Stimulated activated CD4-positive, alpha-beta T cell treated with anti-CD3 and anti-CD28 coated beads, Interleukin-1b, Interleukin-23, amount 100 ng/mL, for 1 hour (primary cell): ENCODE measurements at places on chromosomes 3 and 15.

DNA sequence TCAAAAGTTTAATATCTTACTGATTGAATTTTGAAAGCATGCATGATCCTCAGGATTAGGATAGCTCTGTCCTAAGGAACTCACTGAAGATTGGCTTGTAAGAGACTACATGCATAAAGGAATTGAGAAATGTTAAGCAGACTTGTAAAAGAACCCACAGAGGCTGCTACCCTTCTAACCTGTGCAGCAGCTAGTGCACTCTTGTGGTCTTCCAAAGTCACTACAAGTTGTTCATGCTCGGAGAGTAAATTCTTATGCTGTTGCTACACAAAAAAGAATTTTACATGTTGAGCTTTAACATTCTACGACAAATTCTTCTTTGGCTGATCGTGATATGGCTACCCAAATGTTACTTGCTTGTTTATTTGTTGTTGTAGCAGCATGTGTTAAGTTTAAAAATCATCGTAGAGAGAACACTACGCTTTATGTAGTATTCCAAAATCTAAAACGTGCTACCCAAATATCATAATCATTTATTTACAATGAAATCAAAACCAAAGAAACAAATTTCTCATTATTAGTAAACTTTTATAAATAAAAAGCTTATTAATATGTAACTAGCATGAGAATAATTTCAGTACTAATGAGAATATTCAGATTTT, 55.0 kb downstream of the GOLIM4 start:
- DNase-seq, result no peak

GRCh38 chr3:70358978-70359580, 46.6 kb upstream of the MDFIC2 start:
- DNase-seq, result no peak

- DNase-seq, result no peak
These were observed 44.5 kb upstream of the SEC22A start for GRCh38 chr3:123157209-123157597.

GRCh38 chr15:57415602-57416001, 39.3 kb downstream of the CGNL1 start:
- DNase-seq, result no peak

DNA sequence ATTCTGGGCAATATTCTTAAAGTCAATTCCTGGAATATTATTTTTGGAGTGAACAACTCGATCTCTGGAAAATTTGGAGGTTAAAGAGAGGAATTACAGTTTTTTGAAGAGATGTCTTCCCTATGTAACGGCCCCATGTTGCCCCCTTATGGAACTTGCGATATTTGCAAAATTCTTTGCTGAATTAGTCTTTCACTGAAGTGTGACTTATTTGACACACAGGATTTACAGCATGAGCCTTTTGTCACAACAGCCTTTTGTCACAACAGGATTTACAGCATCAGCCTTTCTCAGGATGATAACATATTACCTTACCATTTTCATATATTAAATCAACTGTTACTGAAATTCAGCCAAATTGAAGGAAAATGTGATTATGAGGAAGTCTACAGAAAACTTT, 37.8 kb upstream of the SPTSSB start:
- no peak for DNase-seq

DNA sequence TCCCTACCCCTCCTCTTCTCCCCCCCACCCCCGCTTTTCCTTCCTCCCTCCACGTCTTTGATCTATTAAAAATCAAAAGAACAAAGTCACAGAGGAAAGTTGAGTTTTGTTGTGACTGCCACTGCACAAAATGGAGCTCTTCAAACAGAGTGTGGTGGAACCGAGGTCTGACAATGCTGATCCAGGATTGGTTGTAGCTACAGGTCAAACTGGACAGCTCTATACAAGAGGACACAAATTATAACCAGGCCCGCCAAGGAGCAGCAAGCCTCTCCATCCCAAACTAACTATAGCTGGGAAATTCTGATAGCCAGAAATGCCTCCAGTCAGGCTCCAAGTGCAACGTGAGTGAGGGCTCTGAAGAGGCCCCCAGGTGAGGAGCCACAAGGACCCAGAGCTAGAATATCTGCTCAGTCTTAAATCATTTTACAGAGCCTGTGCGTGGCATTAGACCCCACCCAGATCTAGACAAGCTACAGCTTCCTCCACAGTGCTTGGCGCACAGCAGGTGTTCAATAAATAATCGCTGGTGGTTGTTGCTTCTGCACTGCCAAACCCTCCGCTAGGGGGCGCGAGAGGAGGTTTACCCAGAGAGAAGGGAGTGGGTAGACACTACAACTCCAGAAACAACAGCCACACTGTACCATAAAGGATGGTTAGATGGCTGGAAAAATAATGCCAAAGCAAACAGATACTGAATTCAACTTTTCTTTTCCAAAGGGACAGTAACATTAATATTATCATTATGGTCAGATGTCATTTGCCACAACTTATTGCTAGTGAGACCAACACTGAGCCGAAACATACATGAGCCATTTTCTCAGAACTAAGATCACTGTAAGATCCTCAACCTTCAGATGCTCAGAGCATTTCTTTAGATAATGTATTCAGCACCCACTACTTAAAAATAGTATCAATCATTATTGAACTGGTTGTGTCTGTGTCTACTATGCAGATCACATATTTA, 44.6 kb downstream of the ZIC4 start:
- DNase-seq, result no peak

- no peak for DNase-seq
These were observed 51.1 kb downstream of the ATP10A start for GRCh38 chr15:25812073-25812472.

DNA sequence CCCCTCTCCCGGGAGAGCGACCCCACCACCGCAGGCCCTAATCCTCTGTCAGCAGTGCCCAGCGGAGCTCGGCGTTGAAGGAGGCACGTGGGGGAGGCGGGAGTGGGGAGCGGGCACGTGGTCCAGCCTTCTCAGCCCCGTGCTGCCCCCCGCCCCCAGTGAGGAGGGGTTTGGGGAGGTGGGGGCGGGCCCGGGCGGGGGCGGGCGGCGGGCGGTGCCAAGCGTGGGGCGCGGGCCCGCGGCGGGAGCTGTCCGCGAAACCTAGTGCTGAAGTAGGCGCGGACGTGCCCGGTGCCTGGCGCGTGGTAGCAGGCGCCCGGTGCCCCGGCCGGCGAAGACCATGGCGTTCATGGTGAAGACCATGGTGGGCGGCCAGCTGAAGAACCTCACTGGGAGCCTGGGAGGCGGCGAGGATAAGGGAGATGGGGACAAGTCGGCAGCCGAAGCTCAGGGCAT, at the start of gene CPLX3:
CPLX3 (plus strand) TSS at position 264 of the 456 bp plus-strand sequence; CDS start at position 341, 77 bp downstream.
- no peak for DNase-seq

- no peak for DNase-seq
These were observed 26.6 kb downstream of the BTLA start for GRCh38 chr3:112472691-112473090.
